CD14-positive monocyte (primary cell): ENCODE measurements at places on chromosomes 12 and 14. TPM values are rescaled to one million over a fixed set of nuclear protein-coding genes. Genes with fewer than 3 reads are reported as not detected.

The TRIM9 gene
- 0.01 TPM in 1 of 2 replicates, not detected in the other for polyA plus RNA-seq

The GLT1D1 gene
- 40.6 TPM for polyA plus RNA-seq

The HRK gene
- not detected for polyA plus RNA-seq

The FAM186B gene
- polyA plus RNA-seq: not detected

The HEBP1 gene
- polyA plus RNA-seq: 33.4 and 36.0 TPM in 2 replicates

The PLEKHG7 gene
- polyA plus RNA-seq: not detected

The MTERF2 gene
- 0.73 TPM for polyA plus RNA-seq

The BDKRB1 gene
- polyA plus RNA-seq: not detected in 2 replicates

The GAPDH gene
- polyA plus RNA-seq: 3,223 and 4,234 TPM in 2 replicates

- no peak overlapping the region for H3K4me3 ChIP-seq
- H3K27me3 ChIP-seq: no peaks in the 10 kb centered on the region
- peaks cover 26% of the 10 kb centered on the region for H3K4me1 ChIP-seq
- no peaks in the 10 kb centered on the region for H3K36me3 ChIP-seq
- no peak for DNase-seq
These were observed 301.6 kb downstream of the CACNA1C start for GRCh38 chr12:2354151-2354991.

DNA sequence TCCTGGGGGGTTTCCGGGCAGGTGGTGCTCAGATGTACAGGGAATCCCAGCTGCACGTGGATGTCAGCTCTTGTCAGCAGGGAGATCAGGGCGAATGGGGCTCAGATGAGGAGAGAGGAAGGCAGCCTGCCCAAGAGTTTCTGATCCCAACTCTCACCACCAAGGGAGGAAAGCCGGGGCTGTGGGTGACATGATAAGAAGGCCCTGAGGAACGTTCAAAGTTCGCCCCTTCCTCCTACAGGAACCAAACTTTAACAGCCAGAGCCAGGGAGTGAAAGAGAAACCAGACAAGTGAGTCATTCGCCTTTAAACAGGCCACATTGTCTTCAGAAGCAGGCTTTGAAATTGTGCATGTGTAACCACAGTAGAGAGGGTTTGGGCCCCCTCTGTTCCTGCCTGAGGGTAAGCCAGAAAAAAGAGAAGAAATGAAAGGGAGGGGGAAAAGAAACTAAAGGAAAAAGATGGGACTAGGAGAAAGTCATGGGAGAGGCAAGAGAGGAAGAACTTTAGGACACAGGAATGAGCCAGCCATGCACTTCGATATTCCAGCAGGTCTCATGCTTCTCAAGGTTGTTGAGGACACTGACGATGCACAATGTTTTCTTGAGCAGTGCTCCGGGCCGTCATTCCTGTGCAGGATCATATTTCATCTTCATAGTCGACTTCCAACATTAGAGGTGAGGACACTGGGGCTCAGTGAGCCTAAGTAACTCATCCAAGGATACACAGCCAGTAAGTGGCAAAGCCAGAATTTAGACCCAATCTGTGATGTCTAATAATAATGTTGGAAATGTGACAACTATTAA lies 691.4 kb upstream of the TBX3 start:
- H3K36me3 ChIP-seq: no peaks in the 10 kb centered on the region
- H3K27me3 ChIP-seq: no peaks in the 10 kb centered on the region
- H3K27ac ChIP-seq: no peak overlapping the region
- peak; percentile 17 for DNase-seq

DNA sequence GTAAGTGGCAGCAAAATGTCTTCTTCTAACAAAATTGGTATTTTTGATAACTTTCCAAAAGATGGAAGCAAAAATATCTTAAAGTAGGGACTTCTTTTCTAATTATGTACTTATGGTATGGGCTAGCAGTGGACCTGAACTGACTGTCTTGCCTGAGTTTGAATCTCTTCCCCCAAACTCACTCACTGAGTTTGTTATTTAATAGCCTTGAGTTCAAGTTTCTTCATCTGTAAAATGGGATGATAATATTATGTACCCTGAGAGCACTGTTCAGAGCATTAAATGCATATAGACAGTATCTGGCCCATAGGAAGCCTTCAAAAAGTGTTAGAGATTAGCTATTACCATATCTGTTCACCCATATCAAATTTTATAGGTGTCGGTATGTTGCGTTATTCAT lies 210.4 kb upstream of the NUDT4 start:
- DNase-seq: no peak
- H3K27me3 ChIP-seq: no peaks in the 10 kb centered on the region
- no peaks in the 10 kb centered on the region for H3K36me3 ChIP-seq

DNA sequence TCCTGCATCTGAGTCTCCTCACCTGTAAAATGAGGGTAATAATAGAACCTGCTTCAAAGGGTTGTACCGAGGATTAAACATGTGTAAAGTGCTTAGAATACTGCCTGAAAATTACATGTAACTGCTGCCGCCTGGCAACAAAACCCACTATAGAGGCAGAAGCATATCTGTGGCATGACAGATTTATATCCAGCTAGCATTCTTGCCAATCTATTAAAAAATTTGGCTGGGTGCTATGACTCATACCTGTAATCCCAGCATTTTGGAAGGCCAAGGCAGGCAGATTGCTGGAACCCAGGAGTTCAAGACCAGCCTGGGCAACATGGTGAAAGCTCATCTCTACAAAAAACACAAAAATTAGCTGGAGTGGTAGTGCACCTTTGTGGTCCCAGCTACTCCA lies 16.4 kb upstream of the KSR2 start:
- no peaks in the 10 kb centered on the region for H3K36me3 ChIP-seq
- H3K4me1 ChIP-seq: no peaks in the 10 kb centered on the region
- H3K27ac ChIP-seq: no peak overlapping the region
- no peak for DNase-seq
- H3K27me3 ChIP-seq: no peaks in the 10 kb centered on the region

- no peak for DNase-seq
- no peaks in the 10 kb centered on the region for H3K27me3 ChIP-seq
These were observed 8.7 kb downstream of the NOC4L start for GRCh38 chr12:132152953-132153352.

DNA sequence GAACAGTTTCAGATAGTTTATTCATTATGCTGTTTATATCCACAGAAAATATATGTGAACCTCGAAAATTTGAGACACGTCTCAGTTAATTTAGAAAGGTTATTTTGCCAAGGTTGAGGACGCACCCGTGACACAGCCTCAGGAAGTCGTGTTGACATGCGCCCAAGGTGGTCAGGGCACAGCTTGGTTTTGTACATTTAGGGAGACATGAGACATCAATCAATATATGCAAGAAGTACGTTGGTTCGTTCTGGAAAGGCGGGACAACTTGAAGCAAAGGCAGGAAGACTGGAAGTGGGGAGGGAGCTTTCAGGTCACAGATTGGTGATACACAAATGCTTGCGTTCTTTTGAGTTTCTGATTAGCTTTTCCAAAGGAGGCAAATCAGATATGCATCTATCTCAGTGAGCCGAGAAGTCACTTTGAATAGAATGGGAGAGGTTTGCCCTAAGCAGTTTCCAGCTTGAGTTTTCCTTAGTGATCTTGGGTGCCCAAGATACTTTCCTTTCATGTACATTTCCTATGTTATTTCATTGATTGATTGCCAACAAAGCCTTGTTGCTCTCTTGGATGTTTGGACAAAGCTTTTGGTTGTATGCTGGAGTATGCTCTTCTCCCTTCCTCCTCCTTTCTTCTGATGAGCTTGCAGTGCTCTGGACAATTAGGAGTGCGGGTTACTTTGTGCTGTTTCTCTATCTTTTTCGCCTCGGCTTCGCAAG lies 3.2 kb downstream of the SNAPC1 start:
- H3K27me3 ChIP-seq: no peaks in the 10 kb centered on the region
- H3K27ac ChIP-seq: no peak overlapping the region
- DNase-seq: no peak
- H3K36me3 ChIP-seq: peaks cover 27% of the 10 kb centered on the region

- H3K4me3 ChIP-seq: no peak overlapping the region
- no peaks in the 10 kb centered on the region for H3K36me3 ChIP-seq
- no peak overlapping the region for H3K27ac ChIP-seq
- H3K4me1 ChIP-seq: no peaks in the 10 kb centered on the region
- DNase-seq: no peak
These were observed 94.8 kb downstream of the BMP4 start for GRCh38 chr14:53861781-53862180.

DNA sequence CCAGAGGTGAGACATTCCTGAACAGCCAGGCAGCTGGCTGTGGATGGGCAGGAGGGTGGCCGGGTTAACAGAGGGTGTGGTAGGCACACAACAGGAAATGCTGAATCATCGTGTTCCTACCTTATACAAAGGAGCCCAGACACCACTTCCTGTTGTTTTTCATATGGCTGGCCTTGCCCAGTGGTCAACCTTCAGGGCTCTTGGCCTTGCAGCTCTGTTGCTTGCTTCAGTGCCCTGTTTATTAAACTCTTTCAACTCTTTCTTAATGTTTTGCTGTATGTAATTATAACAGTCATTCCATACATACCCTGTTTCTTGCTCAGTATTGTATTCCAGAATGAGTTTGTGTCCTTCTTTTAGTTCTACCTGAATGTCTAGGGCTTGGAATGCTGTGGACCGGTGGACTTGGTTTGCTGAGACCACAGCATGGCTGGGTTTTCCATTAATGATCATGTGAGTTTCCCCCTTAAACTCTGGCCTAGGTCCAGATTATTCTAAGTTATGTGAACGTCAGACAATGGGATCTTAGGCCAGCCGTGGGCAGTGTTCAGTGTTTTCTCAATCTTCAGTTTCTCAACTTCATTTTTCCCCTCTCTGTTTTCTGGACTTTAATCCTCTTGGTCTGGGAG lies 11.9 kb downstream of the CFAP54 start:
- peak; percentile 12 for DNase-seq
- no peaks in the 10 kb centered on the region for H3K36me3 ChIP-seq
- peaks cover 12% of the 10 kb centered on the region for H3K4me1 ChIP-seq
- no peaks in the 10 kb centered on the region for H3K27me3 ChIP-seq
- no peak overlapping the region for H3K4me3 ChIP-seq

GRCh38 chr14:95686935-95687334 lies 709 bp downstream of the TCL1B start:
- no peaks in the 10 kb centered on the region for H3K36me3 ChIP-seq
- H3K27me3 ChIP-seq: no peaks in the 10 kb centered on the region
- no peaks in the 10 kb centered on the region for H3K4me1 ChIP-seq

- H3K27ac ChIP-seq: no peak overlapping the region
- H3K4me1 ChIP-seq: no peaks in the 10 kb centered on the region
- no peak overlapping the region for H3K4me3 ChIP-seq
- H3K36me3 ChIP-seq: no peaks in the 10 kb centered on the region
These were observed 82.2 kb downstream of the PTPRO start for GRCh38 chr12:15404485-15404884.

DNA sequence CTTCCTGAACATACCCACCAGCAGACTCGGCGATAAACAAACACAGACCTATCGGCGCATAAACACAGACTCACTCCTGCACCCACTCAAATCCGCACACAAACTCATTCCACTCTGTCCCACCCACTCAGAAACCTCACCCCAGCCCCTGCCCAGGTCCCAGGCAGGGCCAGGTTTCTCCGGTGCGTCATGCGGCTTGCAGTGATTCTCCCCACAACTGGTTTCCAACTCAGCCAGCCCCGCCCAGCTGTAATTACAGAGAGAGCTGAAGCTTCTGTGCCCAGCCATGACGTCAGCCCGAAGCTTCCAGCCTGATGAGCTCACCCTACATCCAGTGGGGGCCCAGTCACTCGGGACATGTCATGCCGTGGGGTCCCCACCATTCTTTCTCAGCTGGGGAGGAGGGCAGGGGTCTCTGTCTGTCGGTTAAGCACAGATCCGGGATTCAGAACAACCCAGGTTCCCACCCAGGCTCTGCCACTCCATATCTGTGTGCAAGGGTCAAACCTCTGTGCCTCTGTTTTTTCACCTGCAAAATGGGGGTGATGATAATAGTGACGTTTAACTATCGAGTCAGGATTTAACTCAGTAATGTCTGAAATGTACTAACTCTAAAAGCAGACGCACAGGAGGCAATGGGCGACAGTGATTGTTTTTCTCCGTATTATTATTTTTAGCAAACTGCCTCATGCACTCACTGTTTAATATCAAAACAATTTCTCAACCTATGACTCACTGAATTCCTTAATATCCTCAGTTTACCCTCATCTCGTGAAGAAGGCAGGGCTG lies 2.3 kb upstream of the HSPB8 start:
- H3K36me3 ChIP-seq: no peaks in the 10 kb centered on the region
- H3K4me3 ChIP-seq: no peak overlapping the region
- H3K27me3 ChIP-seq: peaks cover 13% of the 10 kb centered on the region
- no peak overlapping the region for H3K27ac ChIP-seq
- no peak for DNase-seq
